ENCODE measurements at places on chromosomes 16 and 17. TPM values are rescaled to one million over a fixed set of nuclear protein-coding genes. Genes with fewer than 3 reads are reported as not detected.

Gene GP2
- total RNA-seq = not detected

Gene KRT17
- total RNA-seq = not detected

Gene UMOD
- total RNA-seq = not detected

Gene DCAF7
- total RNA-seq = 47.3 TPM

Gene PIRT
- total RNA-seq = 0.63 TPM

Gene OR1F1
- 0.94 TPM for total RNA-seq

Gene CDH16
- total RNA-seq = not detected

Gene LCMT1
- 62.3 TPM for total RNA-seq

Gene TRAP1
- 92.0 TPM for total RNA-seq

Gene C17orf78
- not detected for total RNA-seq

Gene CHD9NB
- not detected for total RNA-seq

Gene HSD17B1
- total RNA-seq = 1.6 TPM

Gene CCL15
- total RNA-seq = not detected

Gene NLRC3
- total RNA-seq = 0.94 TPM

Gene EFTUD2
- total RNA-seq = 128 TPM

Gene EPX
- not detected for total RNA-seq

Gene HOXB5
- not detected for total RNA-seq

Gene USP6
- total RNA-seq = under 0.01 TPM

Gene HSF5
- 0.31 TPM for total RNA-seq

Gene NPIPA8
- total RNA-seq = 5.6 TPM

Gene MT1A
- total RNA-seq = not detected

Gene GPR179
- total RNA-seq = 0.63 TPM

Gene ABCC6
- not detected for total RNA-seq

Gene VAT1L
- 16.3 TPM for total RNA-seq

Gene STAC2
- 0.94 TPM for total RNA-seq

Gene TNFSF12
- 6.6 TPM for total RNA-seq

Gene PABPN1L
- not detected for total RNA-seq

Gene DPEP3
- not detected for total RNA-seq

Gene SOX8
- 28.5 TPM for total RNA-seq

Gene KRT40
- not detected for total RNA-seq

Gene ZG16B
- not detected for total RNA-seq

Gene HNF1B
- not detected for total RNA-seq

Gene FOXJ1
- total RNA-seq = 3.8 TPM

Gene PDILT
- not detected for total RNA-seq
